Stimulated activated CD4-positive, alpha-beta T cell treated with anti-CD3 and anti-CD28 coated beads, Interleukin-4, amount 100 ng/mL, for 48 hours (primary cell): ENCODE measurements at places on chromosomes 16 and 17.

DNA sequence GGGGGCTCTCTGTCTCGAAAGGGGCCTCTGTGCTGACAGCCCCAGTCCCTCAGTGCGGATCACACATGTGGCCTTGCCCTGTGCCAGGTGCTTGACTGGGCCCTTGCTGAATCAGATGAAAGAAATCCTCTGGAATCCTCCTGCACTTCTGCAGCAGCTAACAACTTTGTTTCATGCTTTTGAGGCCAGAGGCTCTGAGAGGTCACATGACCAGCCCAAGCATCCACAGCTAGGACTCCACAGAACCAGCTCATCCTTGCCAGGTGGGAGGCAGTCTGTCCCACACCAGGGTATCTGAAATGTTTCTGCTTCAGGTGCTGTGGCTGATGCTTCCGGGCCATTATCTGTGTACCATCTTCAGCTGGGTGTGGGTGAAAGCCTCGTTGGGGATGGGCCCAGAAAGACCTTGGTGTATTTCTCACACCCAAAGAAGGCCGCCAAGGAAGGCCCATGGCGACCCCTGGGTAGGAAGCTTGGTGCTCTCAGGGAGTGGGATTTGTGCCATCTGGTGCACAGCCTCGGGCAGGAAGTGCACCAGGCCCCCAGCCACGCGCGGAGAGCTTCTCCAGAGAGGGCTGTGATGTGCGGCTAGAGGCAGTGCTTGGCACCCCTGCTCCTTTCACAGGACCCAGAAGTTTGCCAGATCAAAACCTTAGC, 143.8 kb downstream of the CLEC16A start:
- DNase-seq: peak; percentile 53

DNA sequence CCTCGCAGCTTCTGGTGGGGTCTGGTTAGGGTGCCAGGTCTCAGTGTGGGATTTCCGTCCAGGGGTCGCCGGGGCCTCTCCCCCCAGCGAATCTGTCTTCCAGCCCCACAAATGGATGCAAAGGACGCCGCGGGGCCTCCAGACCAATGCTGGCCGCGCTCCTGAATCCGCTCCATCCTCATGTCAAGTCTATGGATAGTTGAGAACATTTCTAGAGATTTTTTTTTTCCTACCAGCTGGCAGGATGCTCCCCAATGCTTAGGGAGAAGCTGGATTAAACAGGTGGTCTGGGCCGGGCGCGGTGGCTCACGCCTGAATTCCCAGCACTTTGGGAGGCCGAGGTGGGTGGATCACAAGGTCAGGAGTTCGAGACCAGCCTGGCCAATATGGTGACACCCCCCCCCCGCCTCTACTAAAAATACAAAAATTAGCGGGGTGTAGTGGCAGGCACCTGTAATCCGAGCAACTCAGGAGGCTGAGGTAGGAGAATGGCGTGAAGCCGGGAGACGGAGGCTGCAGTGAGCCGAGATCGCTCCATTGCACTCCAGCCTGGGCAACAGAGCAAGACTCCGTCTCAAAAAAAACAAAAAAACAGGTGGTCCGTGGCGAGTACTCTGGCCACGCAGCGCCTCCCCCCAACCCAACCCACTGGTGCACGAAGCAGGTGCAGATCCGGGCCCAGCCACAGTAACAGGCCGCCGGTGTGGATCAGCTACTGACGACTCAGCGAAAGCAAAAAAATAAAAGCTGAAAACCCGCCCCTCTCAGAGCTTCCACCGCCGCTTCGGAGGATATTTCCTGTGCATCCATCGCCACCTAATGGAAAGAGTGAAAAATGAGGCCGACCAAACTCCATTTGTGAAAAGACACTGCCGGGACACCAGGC, 1.1 kb upstream of the NXN start:
- peak; percentile 65 for DNase-seq

GRCh38 chr17:61404913-61405685, 5.5 kb downstream of the TBX2 start:
- DNase-seq: no peak

- DNase-seq: no peak
Observed at GRCh38 chr16:75576384-75576811, 10.2 kb downstream of the GABARAPL2 start.

DNA sequence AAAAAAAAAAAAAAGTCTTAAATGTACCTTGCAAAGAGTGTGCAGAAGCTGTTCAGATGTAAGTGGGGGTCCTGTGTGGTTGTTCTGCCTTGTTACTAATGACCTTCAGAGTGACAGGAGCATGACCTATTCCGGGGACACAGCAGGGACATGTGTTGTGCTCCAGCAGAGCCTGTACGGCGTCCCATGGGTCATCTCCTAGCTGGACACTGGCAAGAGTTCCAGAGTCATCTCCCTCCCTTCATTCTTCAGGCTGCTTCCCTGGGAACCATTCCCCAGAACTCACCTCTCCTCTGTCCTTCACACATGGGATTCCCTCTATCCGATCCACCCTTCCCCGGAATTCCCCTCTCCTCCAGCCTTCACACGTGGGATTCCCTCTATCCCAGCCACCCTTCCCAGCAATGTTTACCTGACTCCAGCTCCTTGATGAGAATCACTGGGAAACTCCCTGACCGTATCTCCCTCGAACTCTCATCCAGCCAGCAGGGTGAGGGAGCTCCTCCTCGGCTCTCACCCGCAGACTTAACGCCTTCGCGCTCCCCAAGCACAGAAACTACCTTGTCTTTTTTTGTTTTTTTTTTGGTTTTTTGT, 85.8 kb downstream of the MRM3 start:
- no peak for DNase-seq

GRCh38 chr16:1144476-1145382, 8.2 kb upstream of the CACNA1H start:
- no peak for DNase-seq

DNA sequence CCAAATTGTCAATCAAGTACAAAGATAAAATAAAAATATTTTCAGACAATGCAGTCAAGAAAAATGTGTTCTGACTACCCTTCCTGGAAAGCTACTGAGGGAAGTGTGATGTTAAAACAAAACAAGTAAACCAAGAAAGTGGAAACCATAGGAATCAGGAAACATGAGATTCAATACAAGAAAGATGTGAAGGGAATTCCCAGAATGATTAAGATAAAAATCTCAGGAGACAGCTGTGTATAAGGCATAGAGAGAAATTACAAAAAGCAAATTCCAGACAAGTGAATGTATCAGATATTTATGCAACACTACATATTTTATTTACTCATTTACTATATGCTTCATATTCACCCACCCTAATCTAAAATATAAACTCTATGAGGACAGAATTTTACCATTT, 32.2 kb downstream of the TRIM37 start:
- DNase-seq: no peak

DNA sequence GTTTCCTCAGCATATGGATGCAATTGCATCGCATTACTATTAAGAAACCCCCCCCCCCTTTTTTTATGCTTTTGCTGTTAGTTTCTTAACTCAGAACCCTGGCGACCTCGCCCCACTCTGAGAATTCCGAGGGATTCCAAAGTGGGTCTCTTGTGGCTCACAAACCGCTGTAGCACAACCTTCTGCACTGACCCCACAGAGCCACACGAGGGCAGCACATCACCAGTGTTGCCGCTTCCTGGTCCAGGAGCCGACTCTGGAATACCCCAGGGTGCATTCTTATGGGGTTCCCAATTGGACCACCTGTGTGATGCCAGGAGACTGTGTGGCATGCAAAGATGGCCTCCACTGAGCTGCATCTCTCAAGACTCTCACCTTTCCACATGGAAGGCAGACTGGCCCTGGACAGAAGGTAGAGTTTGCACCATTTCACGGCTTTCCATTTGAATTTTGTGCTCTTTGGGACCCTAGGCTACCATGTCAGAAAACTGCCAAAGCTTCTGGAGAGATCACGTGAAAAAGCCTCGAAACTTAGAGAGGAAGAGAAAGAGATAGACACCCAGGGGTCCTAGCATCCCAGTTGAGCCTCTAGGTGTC, 432.7 kb upstream of the ASIC2 start:
- DNase-seq: peak; percentile 10

DNA sequence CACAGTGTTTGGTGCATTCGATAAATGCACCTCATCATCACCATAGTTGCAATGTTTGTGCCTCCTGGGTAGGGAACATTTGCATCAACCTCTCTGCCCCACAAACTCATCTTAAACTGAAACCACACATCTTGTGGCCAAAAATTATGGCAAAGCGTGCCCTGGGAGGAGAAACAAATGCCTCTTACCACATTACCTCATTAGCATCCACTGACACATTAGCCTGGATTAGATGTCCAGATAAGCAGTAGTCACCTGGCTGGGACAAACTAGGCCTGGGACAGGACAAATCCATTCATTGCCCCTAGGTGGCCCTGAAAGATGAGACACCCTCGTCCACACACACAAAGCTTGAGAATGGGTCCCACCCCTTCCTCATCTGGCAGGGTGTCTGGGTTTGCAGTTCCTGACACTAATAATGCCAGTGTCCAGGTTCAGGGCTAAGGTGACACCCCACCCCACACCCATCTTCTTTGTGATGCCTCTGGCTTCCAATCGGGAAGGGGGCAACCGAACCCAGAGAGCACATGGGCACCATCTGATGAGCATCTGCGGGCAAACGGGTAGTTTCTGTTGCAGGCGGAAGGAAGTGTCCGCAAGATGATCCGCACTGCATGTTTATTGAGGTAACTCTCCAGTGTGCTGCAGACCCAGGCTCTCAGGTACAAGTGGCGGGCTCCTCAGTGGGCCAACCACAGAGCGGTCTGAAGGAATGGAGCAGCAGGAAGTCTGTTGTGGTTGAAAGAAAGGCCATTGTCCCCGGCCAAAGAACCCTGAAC, 8.6 kb downstream of the XYLT1 start:
- no peak for DNase-seq

DNA sequence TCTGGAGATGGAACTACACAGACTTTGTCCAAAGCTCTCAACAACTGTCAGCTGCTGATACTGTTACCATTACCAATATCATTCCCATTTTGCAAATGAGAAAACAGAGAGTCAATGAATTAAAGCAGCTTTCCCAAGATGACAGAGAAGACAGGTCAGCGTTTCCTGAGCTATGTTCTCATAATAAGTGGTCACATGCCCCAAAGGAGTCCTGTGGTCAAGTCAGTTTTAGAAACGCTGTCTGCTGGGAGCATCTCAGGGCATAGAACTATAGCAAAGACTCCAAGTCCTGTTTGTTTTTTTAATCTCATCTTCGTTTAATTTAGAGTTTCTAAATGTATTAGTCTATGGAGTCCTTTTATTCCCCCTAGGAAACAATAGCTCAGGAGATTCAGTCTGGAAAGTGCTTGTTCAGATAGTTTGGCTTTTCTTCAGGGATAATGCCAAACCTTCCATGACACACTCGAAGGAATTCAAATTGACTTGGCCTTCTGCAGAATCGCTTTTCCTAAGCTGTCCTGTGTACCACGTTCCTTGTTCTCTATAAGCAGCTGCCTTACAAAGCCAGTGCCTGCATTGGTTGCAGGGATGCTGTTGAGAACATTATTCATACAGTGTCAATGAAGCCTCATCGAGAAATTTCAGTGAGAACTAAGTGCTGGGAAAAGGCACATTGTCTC, 12.1 kb downstream of the CCDC42 start:
- no peak for DNase-seq

- DNase-seq: no peak
Observed at GRCh38 chr16:4239020-4239419, 2.9 kb downstream of the SRL start.

- DNase-seq: no peak
Observed at GRCh38 chr16:57600048-57600835, 28.2 kb upstream of the ADGRG1 start.

GRCh38 chr17:65820811-65821210, 259.4 kb upstream of the AXIN2 start:
- no peak for DNase-seq

GRCh38 chr17:78878871-78879527, 24.0 kb downstream of the CEP295NL start:
- DNase-seq: no peak

DNA sequence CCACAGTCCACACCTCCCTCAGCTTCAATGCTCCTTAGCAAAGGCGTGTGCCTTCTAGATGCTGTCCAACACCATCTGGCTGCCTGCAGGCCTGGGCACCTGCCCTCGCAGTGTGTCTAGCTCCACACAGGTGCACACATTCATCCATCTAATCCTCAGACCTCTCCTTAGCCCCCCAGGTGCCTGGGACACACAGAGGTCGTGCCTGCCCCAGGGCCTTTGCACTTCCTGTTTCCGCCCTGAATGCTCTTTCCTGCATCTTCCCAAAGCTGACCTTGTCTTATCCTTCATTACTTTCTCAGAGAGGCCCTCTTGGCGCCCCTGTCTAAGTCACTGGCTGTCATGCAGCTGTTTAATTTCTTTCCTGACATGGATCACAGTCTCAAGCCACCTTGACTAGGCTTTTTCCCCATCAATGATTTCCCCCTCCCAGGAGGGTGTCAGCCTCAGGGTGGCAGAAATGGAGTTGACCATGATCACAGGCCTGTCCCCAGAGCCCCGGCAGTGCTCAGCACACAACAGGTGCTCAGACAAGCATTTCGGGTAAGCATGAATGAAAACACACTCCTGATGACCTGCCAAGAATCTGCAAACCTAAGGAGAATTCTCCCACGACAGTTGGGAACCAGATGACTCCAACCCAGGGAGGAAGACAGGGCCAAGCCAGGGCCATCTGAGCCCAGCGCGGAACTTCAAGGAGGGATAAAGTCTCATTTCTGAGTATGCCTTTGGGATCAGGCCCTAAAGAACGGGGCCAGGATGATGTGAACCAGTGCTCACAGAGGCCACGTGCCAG, 76.3 kb downstream of the LITAF start:
- no peak for DNase-seq

DNA sequence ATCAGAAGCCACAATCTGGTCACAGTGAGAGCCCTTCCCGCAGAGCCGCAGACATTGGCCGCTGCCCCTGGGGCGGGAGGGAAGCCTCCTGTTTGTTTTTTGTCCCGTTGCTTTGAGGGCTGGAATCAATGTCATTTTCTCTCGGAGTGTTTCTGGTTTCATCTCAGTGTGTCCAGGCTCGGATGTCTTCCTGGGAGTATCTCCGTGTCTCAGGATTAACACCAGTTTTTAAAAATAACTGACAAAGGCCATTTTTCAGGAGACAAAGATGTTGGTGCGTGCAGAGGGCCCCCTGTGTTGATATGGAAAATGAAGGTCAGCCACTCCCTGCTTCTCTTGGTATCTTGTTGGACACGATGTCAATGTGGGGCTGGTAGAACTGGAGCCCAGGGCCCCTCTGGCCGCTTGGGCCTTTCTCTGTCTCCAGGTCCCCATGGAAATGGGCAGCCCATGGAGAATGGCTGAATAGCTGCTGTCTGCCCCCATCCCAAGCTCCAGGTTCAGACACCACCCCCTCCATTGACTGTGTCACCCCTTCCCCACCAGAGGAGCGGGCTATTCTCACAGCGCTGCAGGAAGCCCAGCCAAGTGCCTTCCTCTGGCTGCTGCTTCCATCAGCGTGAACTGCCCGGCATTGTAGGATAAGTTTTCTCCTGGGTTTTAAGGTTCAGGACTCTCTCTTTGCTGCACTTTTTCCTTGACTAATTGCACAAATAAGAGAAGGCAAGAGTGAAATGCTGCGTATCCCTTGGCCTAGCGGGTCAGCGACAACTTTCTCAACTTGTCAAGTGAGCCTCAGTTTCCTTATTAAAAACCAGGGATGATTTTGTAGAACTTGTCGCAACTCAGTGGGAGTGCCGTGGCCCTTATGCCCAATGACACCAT, 72.2 kb upstream of the METTL9 start:
- DNase-seq: no peak
